ENCODE measurements at places on chromosomes 4 and X. TPM values are rescaled to one million over a fixed set of nuclear protein-coding genes. Genes with fewer than 3 reads are reported as not detected.

GRCh38 chr4:3710451-3711182 lies 55.6 kb upstream of the ADRA2C start:
- peak overlapping the region; percentile 40 for H3K27ac ChIP-seq
- no peaks in the 10 kb centered on the region for H3K36me3 ChIP-seq
- peaks cover 23% of the 10 kb centered on the region for H3K4me1 ChIP-seq
- DNase-seq, result peak; percentile 36

TMPRSS11D gene
- not detected for total RNA-seq

GRCh38 chrX:128601706-128602105 lies 549.5 kb upstream of the ACTRT1 start:
- H3K36me3 ChIP-seq, result no peaks in the 10 kb centered on the region
- no peak for DNase-seq
- H3K4me3 ChIP-seq, result no peak overlapping the region
- H3K27ac ChIP-seq, result no peak overlapping the region
- H3K27me3 ChIP-seq, result no peaks in the 10 kb centered on the region

DNA sequence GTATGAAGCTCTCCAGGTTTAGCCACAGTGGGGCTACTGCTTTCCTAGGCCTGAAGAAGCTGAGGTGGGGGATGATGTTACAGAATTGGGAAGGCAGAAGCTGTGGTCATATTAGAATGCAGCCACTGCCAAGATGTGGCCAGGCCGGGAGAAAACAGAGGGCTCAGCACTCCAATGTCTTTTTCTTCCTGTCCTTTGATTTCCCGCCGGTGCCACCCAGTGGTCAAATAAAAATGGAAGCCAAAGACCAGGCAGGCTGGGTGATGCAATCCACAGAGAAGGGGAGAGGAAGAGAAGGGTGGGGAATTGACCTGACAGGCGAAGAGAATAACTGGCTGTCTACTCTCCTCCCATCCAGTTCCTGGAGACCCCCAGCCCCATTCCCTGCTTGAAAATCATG lies 94.9 kb upstream of the SHISA3 start:
- no peak overlapping the region for H3K27ac ChIP-seq
- H3K4me3 ChIP-seq, result no peak overlapping the region
- DNase-seq, result no peak

CFI gene
- 93.2 TPM for total RNA-seq

- no peak for DNase-seq
- H3K4me1 ChIP-seq, result no peaks in the 10 kb centered on the region
- peak overlapping the region; percentile 95 for H3K27ac ChIP-seq
- H3K36me3 ChIP-seq, result no peaks in the 10 kb centered on the region
- peak overlapping the region; percentile 39 for H3K4me3 ChIP-seq
- no peaks in the 10 kb centered on the region for H3K27me3 ChIP-seq
Measured at GRCh38 chrX:48802905-48803200, 986 bp downstream of the HDAC6 start.

DNA sequence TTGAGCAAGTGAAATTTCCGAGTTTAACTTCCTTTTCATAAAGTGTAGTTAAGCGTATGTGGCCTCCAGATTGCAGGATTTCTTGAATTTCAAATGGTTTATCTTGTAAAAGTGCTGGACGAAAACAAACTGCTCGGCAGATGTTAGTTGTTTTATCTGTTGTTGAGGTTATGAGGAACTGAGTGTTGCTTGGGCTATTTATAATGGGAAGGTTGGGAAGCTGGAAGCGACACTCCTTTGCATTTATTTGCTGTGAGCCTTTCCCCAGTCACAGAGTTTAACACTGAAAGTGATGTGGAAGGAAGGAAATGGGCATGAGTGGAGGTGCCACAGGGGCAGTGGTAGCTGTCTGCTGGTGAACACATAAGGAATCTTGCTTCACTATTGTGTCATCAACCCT lies 284.9 kb downstream of the PCDH7 start:
- no peaks in the 10 kb centered on the region for H3K27me3 ChIP-seq
- H3K4me1 ChIP-seq, result no peaks in the 10 kb centered on the region
- no peak overlapping the region for H3K4me3 ChIP-seq
- DNase-seq, result no peak

GRCh38 chr4:51851090-51851936 lies 8.4 kb downstream of the DCUN1D4 start:
- H3K4me1 ChIP-seq, result no peaks in the 10 kb centered on the region
- H3K27ac ChIP-seq, result no peak overlapping the region
- no peaks in the 10 kb centered on the region for H3K36me3 ChIP-seq
- DNase-seq, result no peak

DNA sequence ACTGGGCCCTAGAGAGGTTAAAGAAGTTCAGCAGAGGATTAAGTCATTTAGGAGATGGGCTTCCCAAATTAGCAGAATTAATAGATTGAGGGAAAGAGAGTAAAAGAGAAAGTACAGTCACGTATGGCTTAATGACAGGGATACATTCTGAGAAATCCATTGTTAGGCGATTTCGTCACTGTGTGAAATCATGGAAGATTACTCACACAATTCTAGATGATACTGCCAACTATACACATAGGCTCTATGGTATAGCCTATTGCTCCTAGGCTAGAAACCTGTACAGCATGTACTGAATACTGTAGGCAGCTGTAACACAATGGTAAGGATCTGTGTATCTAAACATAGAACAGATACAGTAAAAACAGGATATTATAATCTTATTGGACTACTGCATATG lies 180.6 kb downstream of the RNF150 start:
- no peaks in the 10 kb centered on the region for H3K36me3 ChIP-seq
- no peak for DNase-seq
- no peaks in the 10 kb centered on the region for H3K27me3 ChIP-seq
- no peak overlapping the region for H3K27ac ChIP-seq

DNA sequence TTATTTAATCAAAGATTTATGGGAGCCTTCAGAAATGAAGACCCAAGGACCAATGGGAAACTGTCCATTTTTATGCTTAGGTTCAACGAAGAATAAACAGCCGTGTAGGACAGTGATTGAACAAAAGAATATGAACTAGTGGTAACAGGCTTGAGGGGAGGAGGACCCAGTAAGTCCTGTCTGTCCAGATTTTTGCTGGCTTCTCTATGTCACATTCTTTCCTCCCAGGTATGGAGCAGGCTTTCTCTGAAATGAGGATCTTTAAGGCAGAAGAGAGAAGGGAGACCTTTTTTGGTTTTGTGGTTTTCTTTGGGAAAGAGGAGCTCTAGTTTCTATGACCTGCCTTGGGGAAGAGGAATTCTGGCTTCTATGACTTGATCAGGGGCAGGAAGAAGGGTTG lies 74.1 kb downstream of the BANK1 start:
- no peaks in the 10 kb centered on the region for H3K27me3 ChIP-seq
- DNase-seq, result no peak
- no peaks in the 10 kb centered on the region for H3K4me1 ChIP-seq
- no peak overlapping the region for H3K4me3 ChIP-seq

RHOXF2 gene
- total RNA-seq, result not detected

RAB39B gene
- total RNA-seq, result not detected

DNA sequence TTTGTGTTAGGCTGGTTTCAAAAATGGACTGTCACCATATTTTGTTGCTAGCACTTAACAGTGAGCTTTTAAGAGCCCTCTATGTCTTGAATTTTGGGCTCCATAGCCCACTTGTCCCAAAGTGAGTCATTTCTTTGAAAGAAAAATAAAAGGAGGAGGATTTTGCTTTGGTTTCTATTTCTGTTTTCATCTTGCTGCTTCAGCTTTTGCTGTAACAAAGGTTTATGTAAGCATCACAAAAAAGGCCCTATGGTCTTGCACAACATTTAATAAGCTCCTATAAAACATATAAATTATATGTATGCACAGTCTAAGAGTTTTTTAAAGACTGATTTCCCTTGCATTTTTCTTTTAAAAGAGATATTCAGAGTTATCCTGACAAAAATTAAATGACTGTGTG lies 105.2 kb downstream of the PHOX2B start:
- no peaks in the 10 kb centered on the region for H3K36me3 ChIP-seq
- no peak overlapping the region for H3K4me3 ChIP-seq
- H3K4me1 ChIP-seq, result no peaks in the 10 kb centered on the region

DNA sequence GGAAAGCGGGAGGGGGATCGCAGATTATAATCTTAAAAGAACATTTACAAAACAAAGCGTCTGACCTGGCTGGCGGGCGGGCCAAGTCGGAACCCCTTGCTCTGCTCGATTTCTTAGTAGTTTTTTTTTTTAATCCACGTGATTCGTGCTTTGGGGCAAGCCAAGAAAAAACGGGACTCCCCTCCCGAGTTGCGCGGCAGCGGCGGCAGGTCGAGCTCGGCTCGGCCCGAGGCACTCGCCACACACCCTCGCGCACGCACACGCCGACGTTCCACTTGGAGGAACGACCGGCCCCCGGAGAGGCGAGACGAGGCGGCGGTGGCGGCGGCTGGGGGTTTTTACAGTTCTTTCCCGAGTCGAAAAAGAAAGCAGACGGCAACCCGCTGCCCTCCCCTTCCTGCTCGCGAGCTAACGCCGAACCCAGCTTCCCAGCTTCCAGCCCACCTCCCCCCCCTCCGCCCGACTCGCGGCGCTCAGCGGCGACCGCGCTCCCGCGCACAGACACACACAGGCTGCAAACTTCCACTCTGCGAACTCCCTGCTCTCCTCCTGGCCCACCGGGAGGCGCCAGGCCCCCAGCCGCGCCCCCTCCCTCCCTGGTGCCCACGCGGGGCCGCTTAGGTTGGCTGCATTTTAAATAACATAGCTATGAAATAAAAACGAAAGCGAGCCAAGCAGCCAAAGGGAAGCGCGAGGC lies 1.2 kb downstream of the BCOR start:
- peak overlapping the region; percentile 61 for H3K27ac ChIP-seq
- DNase-seq, result peak; percentile 58
- H3K27me3 ChIP-seq, result peaks cover 11% of the 10 kb centered on the region
- no peaks in the 10 kb centered on the region for H3K4me1 ChIP-seq
- no peaks in the 10 kb centered on the region for H3K36me3 ChIP-seq

DNA sequence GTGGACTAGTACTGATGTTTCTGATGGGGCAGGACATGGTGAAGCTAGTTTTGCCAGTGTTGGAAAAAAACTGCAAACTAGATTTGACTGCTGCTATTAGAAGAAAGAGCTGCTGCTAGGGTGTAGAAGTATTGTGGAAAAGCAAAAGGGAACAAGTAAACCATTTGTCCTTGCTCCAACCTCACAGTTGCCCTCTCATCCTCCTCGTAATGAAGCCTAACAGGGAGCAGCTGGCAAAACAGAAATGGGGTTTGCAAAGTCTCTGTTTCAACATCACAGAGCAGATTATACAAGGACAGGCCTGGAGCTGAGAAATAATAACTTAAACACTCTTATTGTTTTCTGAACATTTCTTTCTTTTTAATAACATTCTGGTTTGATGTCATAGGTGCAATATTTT lies 346.2 kb downstream of the MAGEB5 start:
- DNase-seq, result no peak
- no peak overlapping the region for H3K27ac ChIP-seq
- H3K4me1 ChIP-seq, result no peaks in the 10 kb centered on the region
- no peak overlapping the region for H3K4me3 ChIP-seq

- no peaks in the 10 kb centered on the region for H3K36me3 ChIP-seq
- no peak overlapping the region for H3K27ac ChIP-seq
- no peaks in the 10 kb centered on the region for H3K27me3 ChIP-seq
- H3K4me3 ChIP-seq, result no peak overlapping the region
Measured at GRCh38 chr4:164734484-164734883, 19.4 kb upstream of the SMIM31 start.

DNA sequence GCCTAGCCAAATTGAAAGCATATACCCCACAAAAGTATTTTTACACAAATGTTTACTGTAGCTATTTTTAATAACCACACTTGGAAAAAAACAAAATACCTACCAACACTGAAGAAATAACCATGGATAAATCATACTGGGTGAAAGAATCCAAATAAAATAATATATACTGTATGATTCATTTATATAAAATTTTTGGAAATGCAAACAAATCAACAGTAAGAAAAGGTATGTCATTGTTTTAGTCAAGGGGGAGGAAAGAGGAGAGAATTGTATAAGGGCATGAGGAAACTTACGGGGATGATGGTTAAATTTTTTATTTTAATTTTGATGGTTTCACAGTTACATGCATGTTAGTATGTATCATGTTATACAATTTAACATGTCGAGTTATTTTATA lies 557.8 kb downstream of the TECRL start:
- H3K27me3 ChIP-seq, result no peaks in the 10 kb centered on the region
- H3K4me3 ChIP-seq, result no peak overlapping the region
- no peak overlapping the region for H3K27ac ChIP-seq
- H3K36me3 ChIP-seq, result no peaks in the 10 kb centered on the region
- DNase-seq, result no peak
- no peaks in the 10 kb centered on the region for H3K4me1 ChIP-seq

DNA sequence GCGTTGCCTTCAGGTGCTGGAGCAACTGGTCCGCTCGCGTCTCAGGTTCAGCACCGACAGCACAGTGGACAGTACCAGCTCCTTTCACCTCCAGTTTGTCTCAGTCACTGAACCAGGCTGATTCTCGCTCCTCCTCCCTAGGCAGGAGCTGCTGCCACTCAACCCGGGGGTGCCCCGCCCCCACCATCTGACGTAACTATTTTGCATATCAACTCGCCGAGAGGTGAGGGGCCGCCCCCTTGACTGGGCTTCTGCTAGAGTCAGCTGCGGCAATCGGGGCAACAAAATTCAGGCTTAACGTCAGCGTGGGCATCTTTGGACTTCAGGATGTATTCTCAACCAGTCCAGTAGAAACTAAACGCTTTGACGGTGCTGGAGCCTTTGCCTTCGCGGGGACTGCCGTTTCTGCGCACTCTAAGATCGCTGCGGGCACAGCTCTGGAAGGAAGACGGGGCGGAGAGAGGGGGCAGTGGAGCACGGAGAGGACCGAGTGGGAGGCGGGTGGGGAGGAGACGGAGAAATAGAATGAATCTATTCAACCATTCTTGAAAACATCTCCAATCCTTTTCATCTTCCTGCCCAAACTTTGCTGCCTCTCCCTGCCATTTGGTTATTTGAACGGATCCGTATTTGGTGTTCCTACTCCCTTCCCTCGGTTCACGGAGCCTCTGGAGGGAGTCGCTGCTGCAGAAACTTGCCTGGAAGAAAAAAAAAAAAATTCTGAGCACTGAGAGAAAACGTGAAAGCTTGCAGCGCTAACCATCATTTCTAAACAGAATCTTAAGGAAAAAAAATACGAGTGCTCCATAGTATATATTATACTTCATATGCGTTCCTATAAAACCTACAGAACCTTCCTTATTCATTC lies at the start of gene FSTL5:
Gene FSTL5 (minus strand): TSS at position 109 of the 868 bp plus-strand sequence. CDS start 52,604 bp downstream, outside the sequence.
- no peak within 1 kb of the TSS for H3K4me3 ChIP-seq
- no peak for DNase-seq
- no peaks in the 10 kb centered on the region for H3K4me1 ChIP-seq
- no peaks in the 10 kb centered on the region for H3K36me3 ChIP-seq
- peaks cover 3% of the 10 kb centered on the region for H3K27me3 ChIP-seq
- no peak within 1 kb of the TSS for H3K27ac ChIP-seq

DNA sequence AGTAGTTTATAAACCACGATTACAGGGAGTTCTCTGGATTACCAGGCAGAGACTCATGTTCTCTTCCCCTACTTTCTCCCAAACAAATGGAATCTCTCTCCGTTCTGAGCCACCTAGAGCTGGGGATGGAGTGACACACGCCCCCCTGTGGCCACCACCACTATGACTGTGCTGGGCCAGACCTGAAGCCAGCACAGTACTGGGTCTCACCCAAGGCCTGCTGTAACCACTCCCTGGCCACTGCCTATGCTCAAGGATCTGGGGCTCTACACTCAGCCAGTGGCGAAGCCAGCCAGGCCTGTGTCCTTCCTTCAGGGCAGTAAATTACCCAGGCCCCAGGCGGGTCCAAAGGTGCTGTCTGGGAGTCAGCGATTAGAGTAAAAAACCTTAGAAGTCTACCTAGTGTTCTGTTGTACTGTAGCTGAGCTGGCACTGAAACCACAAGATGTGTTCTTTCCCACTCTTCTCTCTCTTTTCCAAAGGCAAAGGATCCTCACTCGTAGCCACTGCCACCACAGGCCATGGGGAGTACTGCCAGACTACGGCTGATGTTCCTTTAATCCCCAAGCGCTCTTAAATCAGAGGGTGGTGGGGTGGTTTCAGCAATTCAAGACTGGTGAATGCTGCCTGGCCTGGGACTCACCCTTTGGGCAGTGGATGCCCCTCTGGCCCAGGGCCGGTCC lies 412.2 kb upstream of the ARX start:
- H3K27ac ChIP-seq, result no peak overlapping the region
- no peak for DNase-seq
- H3K4me1 ChIP-seq, result no peaks in the 10 kb centered on the region
- no peaks in the 10 kb centered on the region for H3K36me3 ChIP-seq

Measured in uterus (tissue), 4 donors.